ENCODE measurements at places on chromosomes 7 and 10.

DNA sequence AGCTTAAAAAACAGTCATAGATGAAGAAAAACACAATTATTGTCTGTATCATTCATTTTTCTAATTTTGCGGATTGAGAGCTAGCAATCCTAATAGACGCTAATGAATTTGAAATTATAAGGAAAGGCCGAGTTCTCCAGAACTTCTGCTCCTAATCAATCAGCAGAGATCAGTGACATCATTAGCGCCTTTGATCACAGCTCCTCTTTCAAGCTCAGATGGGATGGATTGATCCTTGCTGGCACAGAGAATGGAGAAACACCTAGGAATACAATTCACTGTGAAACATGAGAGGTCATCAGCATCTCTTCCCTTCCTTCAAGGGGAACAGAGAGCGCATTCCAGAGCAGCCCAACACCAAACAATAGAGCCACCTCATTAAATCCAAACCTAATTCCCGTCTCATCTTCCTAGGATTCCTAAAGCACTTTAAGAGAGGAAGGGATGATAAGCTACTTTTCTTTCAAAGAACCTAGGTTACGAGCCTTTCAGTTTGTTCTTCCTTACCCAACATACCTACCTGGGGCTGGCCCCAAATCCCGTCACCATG, 24.4 kb downstream of the GLI3 start:
- no peak for DNase-seq

DNA sequence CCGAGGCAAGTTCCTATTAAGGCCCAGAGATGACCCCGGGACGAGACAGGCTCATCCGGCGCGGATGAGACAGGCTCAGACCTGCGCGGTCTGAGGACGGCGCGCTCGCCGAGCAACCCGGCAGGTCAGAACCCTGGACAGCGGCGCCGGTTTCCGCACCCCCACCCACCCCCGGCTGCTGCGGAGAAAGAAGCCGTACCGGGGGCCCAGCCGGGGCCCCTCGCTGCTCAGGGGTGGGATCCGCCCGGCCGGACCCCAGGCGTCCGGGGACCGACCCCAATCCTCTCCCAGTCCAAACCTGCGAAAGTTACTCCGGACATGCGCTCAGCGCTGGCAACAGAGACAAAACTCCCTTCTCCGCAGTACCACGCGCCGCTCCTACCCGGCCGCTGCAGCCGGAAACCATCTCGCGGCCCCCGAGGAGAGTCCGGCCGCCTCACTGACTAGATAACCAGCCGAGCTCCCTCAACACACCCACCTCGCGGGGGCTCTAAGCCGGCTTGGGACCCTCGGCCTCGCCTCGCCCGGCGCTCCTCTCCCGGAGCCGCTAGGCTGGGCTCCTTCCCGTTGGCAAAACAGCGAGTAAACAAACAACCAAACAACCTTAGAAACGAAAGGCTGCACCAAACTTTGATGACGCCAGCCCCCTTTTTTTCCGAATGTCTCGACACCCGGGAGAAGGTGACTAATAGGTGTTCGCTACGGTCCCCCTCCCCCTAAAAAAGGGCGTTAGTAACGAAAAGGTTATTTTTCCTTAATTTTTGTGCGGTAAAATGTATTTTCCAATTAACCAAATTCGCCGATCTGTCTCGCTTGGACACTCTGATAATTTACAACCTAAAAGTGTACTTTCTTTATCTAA, 2.3 kb upstream of the DRGX start:
- DNase-seq = no peak

DNA sequence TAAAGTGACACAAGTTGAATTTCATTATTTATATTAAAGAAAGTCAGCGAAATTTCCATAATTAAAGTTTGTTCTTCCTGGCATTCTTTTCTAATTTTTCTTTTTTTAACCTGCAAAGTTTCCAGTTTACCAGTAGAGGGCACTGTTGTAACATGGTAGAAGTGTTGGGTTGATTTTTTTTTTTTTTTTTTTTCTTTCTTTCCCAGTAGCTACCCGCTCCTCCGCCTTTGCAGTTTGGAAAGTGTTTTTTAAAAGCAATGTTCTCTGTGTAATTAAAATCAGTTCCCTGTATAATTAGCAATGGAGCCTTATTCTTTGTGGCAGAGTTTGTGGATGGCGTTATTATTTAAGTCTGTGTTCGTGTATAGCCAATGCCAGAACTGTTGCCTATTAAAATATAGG, 53.7 kb downstream of the TAF3 start:
- DNase-seq = no peak

GRCh38 chr7:132400561-132401142, 175.6 kb downstream of the PLXNA4 start:
- DNase-seq = no peak

GRCh38 chr7:106729720-106730385, 68.9 kb upstream of the CCDC71L start:
- no peak for DNase-seq

- DNase-seq = peak; percentile 1
These were observed 512 bp downstream of the FAM24B start for GRCh38 chr10:122878799-122879338.

GRCh38 chr10:52741851-52742250, 30.7 kb downstream of the MBL2 start:
- DNase-seq = no peak

GRCh38 chr7:126228356-126229061, 1024.2 kb downstream of the GRM8 start:
- no peak for DNase-seq

DNA sequence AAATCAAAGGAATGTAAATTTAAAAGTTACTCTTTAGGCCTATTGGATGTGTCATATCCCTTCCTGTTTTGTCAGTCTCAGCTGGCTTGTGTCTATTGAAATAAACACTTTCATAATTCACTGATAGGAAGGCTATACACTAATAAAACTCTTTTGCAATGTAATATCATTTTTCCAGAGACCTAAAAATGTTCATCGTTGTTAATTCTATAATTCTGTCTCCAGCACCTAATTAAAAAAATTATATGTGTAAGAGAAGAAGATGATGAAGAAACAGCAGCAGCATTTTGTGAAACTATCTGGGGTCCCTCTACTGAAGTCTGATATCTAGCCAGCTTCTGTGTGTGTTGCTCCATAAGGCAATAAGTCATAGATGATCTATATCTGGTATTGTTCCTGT, 602.7 kb downstream of the ETV1 start:
- no peak for DNase-seq

GRCh38 chr7:157292770-157293412, 43.9 kb upstream of the DNAJB6 start:
- DNase-seq = no peak
